IPS DF 6.9 (cell line): ENCODE measurements at places on chromosomes 16 and 17.

- no peaks in the 10 kb centered on the region for H3K36me3 ChIP-seq
- no peak overlapping the region for H3K4me3 ChIP-seq
Measured at GRCh38 chr16:80778703-80779102, 25.7 kb downstream of the CDYL2 start.

GRCh38 chr16:17340804-17341203 is 130.0 kb downstream of the XYLT1 start:
- H3K4me1 ChIP-seq, result no peaks in the 10 kb centered on the region
- H3K36me3 ChIP-seq, result no peaks in the 10 kb centered on the region
- no peak for DNase-seq
- no peaks in the 10 kb centered on the region for H3K27me3 ChIP-seq

- no peak overlapping the region for H3K4me3 ChIP-seq
- H3K4me1 ChIP-seq, result no peaks in the 10 kb centered on the region
- peaks cover 8% of the 10 kb centered on the region for H3K36me3 ChIP-seq
- H3K27me3 ChIP-seq, result no peaks in the 10 kb centered on the region
- H3K27ac ChIP-seq, result no peak overlapping the region
Measured at GRCh38 chr17:4722678-4723240, 8.5 kb upstream of the MED11 start.

GRCh38 chr16:86134802-86135461 is 236.0 kb downstream of the IRF8 start:
- no peaks in the 10 kb centered on the region for H3K27me3 ChIP-seq
- no peaks in the 10 kb centered on the region for H3K4me1 ChIP-seq

GRCh38 chr17:17400070-17400469 is 76.7 kb upstream of the MED9 start:
- no peak overlapping the region for H3K27ac ChIP-seq
- no peaks in the 10 kb centered on the region for H3K27me3 ChIP-seq
- H3K36me3 ChIP-seq, result no peaks in the 10 kb centered on the region
- no peaks in the 10 kb centered on the region for H3K4me1 ChIP-seq
- no peak for DNase-seq
- H3K4me3 ChIP-seq, result no peak overlapping the region

- H3K27me3 ChIP-seq, result no peaks in the 10 kb centered on the region
- H3K27ac ChIP-seq, result no peak overlapping the region
- no peak for DNase-seq
Measured at GRCh38 chr17:43976963-43977837, 23.5 kb upstream of the PYY start.

GRCh38 chr16:64098451-64098850 is 1023.4 kb downstream of the CDH11 start:
- H3K4me1 ChIP-seq, result no peaks in the 10 kb centered on the region
- DNase-seq, result no peak
- H3K4me3 ChIP-seq, result no peak overlapping the region
- H3K27ac ChIP-seq, result no peak overlapping the region
- H3K36me3 ChIP-seq, result no peaks in the 10 kb centered on the region
